ENCODE measurements at places on chromosomes 12 and 14. TPM values are rescaled to one million over a fixed set of nuclear protein-coding genes. Genes with fewer than 3 reads are reported as not detected.

The GSC gene
- not detected for total RNA-seq

The GPR84 gene
- total RNA-seq = 13.1 TPM

- H3K27me3 ChIP-seq = no peaks in the 10 kb centered on the region
- H3K27ac ChIP-seq = no peak overlapping the region
- no peak for DNase-seq
- H3K4me3 ChIP-seq = no peak overlapping the region
- H3K36me3 ChIP-seq = no peaks in the 10 kb centered on the region
Observed at GRCh38 chr12:4140581-4141301, 132.8 kb upstream of the CCND2 start.

DNA sequence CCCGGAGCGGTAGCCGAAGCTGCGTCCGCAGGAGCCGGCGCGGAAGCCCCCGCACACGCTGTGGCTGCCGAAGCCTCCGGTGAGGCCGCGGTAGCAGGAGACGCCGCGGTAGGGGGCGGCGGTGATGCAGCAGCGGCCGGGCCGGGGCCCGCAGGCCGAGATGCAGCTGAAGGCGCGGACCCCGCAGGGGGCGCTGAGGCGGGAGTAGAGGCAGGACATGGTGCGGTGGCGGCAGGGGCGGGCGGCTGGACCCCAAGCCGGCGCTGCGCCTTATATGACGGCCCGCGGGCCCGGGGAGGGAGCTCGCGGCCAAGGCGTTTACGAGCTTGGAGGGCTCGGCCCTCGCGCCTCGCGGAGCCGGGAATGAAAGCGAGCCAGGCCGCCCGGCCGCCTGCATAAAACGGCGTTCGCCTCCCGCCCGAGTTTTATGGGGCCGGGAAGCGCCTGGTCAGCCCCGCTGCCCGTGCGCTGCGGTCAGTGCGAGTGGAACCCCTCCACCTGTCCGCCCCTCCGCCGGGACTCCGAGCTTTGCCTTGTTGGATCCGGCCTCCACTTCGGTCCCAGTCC, 16.0 kb upstream of the KRT86 start:
- no peak overlapping the region for H3K27ac ChIP-seq
- DNase-seq = no peak
- no peaks in the 10 kb centered on the region for H3K27me3 ChIP-seq
- H3K36me3 ChIP-seq = no peaks in the 10 kb centered on the region
- H3K4me1 ChIP-seq = no peaks in the 10 kb centered on the region
- no peak overlapping the region for H3K4me3 ChIP-seq

- H3K4me1 ChIP-seq = peaks cover 3% of the 10 kb centered on the region
- H3K27ac ChIP-seq = no peak overlapping the region
Observed at GRCh38 chr12:90520002-90520734, 434.8 kb downstream of the CCER1 start.

DNA sequence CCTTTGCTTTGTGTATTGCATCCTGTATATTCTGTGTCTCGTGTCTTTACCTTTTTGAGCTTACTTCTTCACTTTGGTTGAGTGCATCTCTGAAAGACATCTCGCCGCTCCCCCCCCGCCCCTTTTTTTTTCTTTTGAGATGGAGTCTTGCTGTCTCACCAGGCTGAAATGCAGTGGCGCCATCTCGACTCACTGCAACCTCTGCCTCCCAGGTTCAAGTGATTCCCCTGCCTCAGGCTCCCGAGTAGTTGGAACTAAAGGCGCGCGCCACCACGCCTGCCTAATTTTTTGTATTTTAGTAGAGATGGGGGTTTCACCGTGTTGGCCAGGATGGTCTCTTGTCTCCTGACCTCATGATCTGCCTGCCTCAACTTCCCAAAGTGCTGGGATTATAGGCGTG, 49.9 kb downstream of the DIP2B start:
- no peaks in the 10 kb centered on the region for H3K27me3 ChIP-seq
- H3K27ac ChIP-seq = no peak overlapping the region
- no peaks in the 10 kb centered on the region for H3K4me1 ChIP-seq
- DNase-seq = no peak

DNA sequence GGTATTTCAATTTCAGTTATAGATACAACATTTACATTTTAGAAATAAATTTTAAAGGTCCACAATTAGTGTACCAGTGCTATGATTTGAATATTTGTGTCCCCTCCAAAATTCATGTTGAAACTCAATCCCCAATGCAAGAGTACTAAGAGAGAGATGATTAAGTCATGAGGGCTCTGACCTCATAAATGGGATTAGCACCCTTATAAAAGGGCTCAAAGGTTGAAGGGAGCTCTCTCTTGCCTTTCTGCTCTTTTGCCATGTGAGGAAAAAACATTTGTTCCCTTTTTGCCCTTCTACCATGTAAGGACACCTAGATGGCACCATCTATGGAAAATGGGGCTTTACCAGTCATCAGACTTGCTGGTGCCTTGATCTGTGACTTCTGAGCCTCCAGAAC, 25.8 kb upstream of the CNOT2 start:
- H3K4me1 ChIP-seq = no peaks in the 10 kb centered on the region
- no peak overlapping the region for H3K4me3 ChIP-seq
- H3K27ac ChIP-seq = no peak overlapping the region
- H3K36me3 ChIP-seq = no peaks in the 10 kb centered on the region
- DNase-seq = no peak
- no peaks in the 10 kb centered on the region for H3K27me3 ChIP-seq

GRCh38 chr12:117367006-117367638, 5.7 kb upstream of the NOS1 start:
- no peak for DNase-seq
- no peaks in the 10 kb centered on the region for H3K27me3 ChIP-seq
- no peak overlapping the region for H3K4me3 ChIP-seq
- no peaks in the 10 kb centered on the region for H3K4me1 ChIP-seq
- H3K36me3 ChIP-seq = no peaks in the 10 kb centered on the region

The STYK1 gene
- total RNA-seq = 0.23 TPM

The CLEC1A gene
- total RNA-seq = not detected

DNA sequence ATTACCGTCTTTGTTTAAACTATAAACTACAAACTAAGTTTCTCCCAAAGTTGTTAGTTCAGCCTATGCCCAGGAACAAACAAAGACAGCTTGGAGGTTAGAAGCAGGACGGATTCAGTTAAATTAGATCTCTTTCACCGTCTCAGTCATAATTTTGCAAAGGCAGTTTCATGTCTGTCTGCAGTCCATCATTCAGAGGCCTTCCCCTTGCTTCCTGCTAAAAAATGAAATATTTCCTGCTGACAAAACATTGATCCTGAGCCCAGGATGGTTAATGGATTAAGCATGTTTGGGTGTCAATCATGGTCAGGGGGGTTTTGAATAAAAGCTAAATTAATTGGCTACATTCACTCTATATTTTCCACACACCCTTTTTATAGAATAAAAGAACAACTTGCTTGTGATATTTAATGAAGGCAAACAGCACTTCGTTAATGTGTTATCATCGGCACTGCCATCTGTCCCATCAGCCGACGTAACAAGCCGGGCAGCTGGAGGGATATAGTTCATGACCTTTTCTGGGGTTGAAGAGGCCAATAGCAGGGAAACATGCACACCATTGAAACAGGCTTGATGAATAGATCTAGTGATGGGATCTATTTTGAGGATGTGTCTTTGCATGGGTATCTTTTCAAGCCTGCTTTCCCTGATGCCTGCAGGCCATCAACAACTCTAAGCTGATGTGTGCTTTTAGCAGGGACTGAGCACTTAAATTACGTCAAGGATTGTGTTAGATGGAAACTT, 521.3 kb upstream of the TMEM132C start:
- no peaks in the 10 kb centered on the region for H3K27me3 ChIP-seq
- DNase-seq = no peak
- H3K36me3 ChIP-seq = no peaks in the 10 kb centered on the region
- no peaks in the 10 kb centered on the region for H3K4me1 ChIP-seq
- H3K27ac ChIP-seq = no peak overlapping the region
- no peak overlapping the region for H3K4me3 ChIP-seq

DNA sequence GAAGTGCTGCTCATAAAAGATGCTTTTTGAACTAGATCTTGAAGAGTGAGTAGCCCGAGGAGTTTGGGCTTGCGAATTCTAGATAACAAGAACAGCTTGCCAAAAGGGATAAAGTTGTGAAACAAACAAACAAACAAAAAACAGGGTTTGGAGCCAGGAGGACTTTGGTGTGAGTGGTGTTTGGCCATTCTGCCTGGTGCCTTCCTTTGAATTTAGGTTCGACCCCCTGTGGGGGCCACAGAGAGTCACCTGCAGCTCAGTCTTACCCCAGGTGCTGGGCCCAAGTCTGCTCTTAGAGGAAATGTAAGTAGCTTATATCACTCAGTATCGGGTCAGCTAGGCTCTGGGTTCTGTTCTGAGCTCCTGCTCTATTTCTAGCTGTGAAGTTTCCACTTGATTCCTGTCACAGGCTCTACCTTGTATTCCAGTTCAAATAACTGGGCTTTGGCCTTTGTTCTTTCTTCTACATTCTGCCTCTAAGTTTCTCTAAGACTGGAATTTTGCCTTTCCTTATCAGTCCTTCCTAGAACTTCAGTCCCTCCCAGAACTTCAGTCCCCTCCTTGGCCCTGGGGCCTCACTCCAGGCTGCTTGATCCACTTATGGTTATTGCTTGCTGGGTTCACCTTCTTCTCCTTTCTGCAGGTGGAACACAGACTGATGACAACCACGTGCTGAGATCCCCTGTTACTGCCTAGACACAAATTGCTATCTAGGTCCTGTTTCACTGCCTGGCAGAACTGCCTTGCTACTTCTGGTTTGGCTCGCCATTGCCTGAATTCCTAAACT, 20.5 kb upstream of the DUSP6 start:
- H3K4me3 ChIP-seq = no peak overlapping the region
- H3K27me3 ChIP-seq = no peaks in the 10 kb centered on the region
- no peak overlapping the region for H3K27ac ChIP-seq
- peaks cover 12% of the 10 kb centered on the region for H3K4me1 ChIP-seq

DNA sequence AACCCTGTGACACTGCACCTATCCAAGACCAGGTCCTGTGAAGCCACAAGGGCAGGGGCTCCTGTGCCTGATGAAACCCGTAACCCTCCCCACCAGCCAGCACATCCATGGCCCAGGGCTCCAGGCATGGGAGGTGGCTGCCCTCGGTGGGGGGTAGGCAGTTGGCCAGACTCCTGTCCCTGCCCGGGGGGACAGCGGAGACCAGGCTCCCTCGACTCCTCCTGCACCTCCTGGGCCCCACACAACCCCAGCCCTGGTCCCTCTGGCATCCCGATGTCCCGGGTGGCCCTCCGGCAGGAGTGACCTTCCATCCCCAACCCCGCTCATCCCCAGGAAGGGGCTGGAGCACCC, 11.4 kb downstream of the AKT1 start:
- peaks cover 9% of the 10 kb centered on the region for H3K4me1 ChIP-seq
- no peak overlapping the region for H3K27ac ChIP-seq
- H3K36me3 ChIP-seq = no peaks in the 10 kb centered on the region
- H3K27me3 ChIP-seq = no peaks in the 10 kb centered on the region
- DNase-seq = no peak

The ANKRD52 gene
- 46.9 TPM for total RNA-seq

GRCh38 chr14:74979442-74980397, 23.0 kb upstream of the EIF2B2 start:
- no peaks in the 10 kb centered on the region for H3K36me3 ChIP-seq
- H3K4me3 ChIP-seq = no peak overlapping the region
- no peak for DNase-seq
- no peaks in the 10 kb centered on the region for H3K27me3 ChIP-seq
- no peaks in the 10 kb centered on the region for H3K4me1 ChIP-seq

DNA sequence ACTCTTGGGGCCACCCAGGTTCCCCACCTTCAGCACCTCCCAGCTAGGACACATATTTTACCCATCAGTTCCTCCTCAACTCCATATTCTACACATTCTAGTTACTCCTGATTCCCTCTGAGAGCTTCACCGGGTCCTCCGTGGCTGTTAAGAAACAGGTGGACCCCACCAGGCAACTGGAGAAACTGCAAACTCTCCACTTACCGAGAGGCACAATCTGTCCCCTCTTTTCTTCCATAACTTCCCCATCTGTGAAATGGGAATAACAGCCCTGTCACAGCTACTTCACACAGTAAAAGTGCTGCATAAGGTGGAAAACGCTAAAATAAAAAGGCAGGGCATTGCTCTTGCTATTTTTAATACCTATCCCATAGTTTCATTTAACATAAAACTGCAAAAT, 1.5 kb downstream of the SLC7A8 start:
- no peak for DNase-seq
- H3K27me3 ChIP-seq = no peaks in the 10 kb centered on the region
- peaks cover 3% of the 10 kb centered on the region for H3K4me1 ChIP-seq
- no peaks in the 10 kb centered on the region for H3K36me3 ChIP-seq
- H3K27ac ChIP-seq = no peak overlapping the region
- peak overlapping the region; percentile 58 for H3K4me3 ChIP-seq

GRCh38 chr12:14307004-14307403, 58.5 kb upstream of the ATF7IP start:
- H3K36me3 ChIP-seq = no peaks in the 10 kb centered on the region
- H3K4me1 ChIP-seq = no peaks in the 10 kb centered on the region
- DNase-seq = no peak
- H3K27me3 ChIP-seq = no peaks in the 10 kb centered on the region

DNA sequence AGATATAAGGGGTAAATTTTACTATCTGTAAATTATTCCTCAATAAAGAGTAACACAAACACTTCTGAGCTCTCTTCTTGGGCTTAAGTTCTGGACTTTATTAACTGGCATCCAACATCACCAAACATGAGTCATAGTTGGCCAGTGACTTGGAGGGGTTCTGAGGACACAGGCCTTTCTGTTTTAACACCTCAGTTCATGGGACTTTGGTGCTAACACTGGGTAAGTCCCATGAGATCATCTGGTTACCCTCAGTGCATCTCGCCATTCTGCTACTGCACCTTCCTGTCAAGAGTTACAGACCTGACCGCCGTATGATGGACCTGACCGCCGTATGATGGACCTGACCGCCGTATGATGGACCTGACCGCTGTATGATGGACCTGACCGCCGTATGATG, 9.9 kb downstream of the SLC15A4 start:
- DNase-seq = no peak
- no peak overlapping the region for H3K4me3 ChIP-seq

GRCh38 chr12:65391711-65392110, 113.2 kb downstream of the MSRB3 start:
- no peak for DNase-seq
- no peaks in the 10 kb centered on the region for H3K27me3 ChIP-seq
- H3K36me3 ChIP-seq = no peaks in the 10 kb centered on the region

DNA sequence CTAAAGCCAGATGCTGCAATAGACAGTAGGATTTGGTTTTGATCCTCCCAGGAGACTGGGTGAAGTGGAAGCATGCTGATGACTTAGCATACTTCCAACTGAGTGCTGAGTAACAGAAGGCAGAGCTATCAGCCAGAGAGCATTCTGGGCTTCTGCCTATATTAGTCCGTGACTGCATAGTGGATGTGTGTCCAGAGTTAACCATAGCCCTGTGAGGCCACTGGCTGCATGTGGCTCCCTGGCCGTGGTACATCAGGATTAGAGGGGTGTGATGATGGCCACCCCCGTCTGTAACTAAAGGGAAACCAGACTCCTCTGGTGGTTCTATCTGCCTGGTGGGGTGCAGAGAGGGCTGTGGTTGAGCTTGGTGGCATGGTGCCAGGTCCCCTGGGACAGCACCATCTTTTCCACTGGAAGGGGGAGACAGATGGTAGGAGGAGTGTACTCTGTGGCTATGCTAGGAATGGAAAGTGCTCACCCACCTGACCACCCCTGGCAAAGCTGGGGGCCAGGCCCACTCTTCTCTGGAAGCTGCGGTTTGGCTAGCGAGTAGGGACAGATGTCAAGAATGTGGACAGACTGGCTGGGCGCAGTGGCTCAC, 27.4 kb downstream of the ABCD4 start:
- H3K4me3 ChIP-seq = no peak overlapping the region
- no peak for DNase-seq
- no peaks in the 10 kb centered on the region for H3K36me3 ChIP-seq
- no peak overlapping the region for H3K27ac ChIP-seq
- no peaks in the 10 kb centered on the region for H3K4me1 ChIP-seq
- no peaks in the 10 kb centered on the region for H3K27me3 ChIP-seq

The ART4 gene
- not detected for total RNA-seq

The ASPG gene
- 0.11 TPM for total RNA-seq

- H3K36me3 ChIP-seq = no peaks in the 10 kb centered on the region
- no peak for DNase-seq
- no peaks in the 10 kb centered on the region for H3K27me3 ChIP-seq
- H3K4me3 ChIP-seq = no peak overlapping the region
Observed at GRCh38 chr14:33342299-33342974, 403.8 kb downstream of the NPAS3 start.

Data from naive thymus-derived CD4-positive, alpha-beta T cell (primary cell).